ENCODE measurements at places on chromosomes 5 and 9. TPM values are rescaled to one million over a fixed set of nuclear protein-coding genes. Genes with fewer than 3 reads are reported as not detected.

GRCh38 chr5:141491323-141492167 lies 2.7 kb downstream of the PCDHGC5 start:
- no peak for DNase-seq

DNA sequence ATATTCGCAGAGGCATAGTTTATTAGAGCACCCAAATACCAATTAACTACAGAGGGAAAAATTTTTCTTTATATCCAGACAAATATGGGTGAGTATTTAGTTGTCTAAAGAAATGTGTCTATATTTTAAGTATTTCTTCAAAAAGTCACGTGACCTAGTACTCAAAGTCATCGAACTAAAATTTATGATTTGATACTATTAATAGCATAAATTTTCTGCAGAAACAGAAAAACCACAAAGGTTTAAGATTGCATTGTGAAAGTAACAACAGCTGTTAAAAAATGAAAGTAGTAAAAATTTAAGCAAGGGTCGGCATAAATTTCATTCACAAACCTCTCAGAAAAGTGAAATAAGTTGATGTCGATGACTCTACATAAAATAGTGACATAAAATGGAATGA lies 323.9 kb upstream of the RORB start:
- DNase-seq: no peak

GRCh38 chr9:116447934-116448333 lies 239.2 kb upstream of the TRIM32 start:
- peak; percentile 40 for DNase-seq

DNA sequence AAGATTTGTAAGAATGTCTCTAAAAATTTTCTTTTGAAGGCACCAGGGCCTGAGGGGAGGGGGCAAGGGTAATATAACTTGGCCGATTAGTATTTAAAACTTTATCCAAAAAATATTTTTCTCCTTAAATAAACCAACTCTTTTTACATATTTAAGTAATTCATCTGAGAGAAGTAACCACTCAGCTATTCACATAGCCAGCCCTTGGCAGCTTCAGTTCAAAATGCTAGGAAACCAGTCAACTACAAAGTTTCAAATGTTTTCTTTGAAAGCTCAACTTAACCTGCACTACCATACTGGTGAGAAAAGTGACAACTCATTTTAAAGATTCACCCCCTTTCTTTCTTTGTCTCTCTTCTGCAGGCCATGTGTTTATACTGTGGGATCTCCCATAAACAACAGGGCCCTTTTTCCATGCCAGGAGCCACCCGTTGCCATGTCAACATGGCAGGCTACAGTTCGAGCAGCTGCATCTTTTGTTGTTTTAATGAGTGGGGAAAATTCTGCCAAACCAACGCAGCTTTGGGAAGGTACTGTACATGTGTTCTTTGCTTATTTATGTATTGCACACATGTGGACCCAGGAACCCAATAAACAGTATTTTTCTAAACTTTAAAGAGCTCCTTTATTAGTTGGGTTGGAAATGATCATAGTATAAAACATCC lies 46.3 kb downstream of the AOPEP start:
- DNase-seq: peak; percentile 92

- no peak for DNase-seq
These were observed 154.5 kb downstream of the TARS1 start for GRCh38 chr5:33595303-33595702.

- no peak for DNase-seq
These were observed 8.0 kb upstream of the GSN start for GRCh38 chr9:121259935-121260334.

DNA sequence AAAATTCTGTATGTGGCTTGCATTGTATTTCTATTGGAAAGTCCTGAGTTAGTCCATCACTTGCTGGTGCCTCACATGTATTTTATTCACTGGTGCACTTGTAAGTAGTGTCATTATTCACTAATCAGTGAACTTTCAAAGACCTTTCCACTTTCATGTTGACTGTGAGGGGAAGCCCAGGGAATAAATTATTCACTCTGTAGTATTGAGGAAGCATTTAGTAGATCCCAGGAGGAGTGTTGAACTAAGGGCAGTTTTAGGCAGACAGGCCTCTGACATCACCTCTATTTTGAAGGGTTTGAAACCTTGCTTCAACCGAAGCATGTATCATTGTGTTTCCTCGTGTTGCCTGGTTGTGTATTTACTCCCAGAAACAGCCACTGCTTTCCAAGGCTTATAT lies 705.4 kb upstream of the RIOK2 start:
- no peak for DNase-seq

GRCh38 chr5:177984584-177985206 lies 11.3 kb downstream of the PROP1 start:
- DNase-seq: no peak

GRCh38 chr5:17897776-17898175 lies 263.5 kb downstream of the TAF11L14 start:
- peak; percentile 9 for DNase-seq

- DNase-seq: no peak
These were observed 29.7 kb downstream of the PWWP2A start for GRCh38 chr5:160089531-160089930.

- peak; percentile 83 for DNase-seq
These were observed 13.7 kb downstream of the GLRX start for GRCh38 chr5:95808686-95809413.

- no peak for DNase-seq
These were observed 22.3 kb downstream of the NTNG2 start for GRCh38 chr9:132184124-132184523.

DNA sequence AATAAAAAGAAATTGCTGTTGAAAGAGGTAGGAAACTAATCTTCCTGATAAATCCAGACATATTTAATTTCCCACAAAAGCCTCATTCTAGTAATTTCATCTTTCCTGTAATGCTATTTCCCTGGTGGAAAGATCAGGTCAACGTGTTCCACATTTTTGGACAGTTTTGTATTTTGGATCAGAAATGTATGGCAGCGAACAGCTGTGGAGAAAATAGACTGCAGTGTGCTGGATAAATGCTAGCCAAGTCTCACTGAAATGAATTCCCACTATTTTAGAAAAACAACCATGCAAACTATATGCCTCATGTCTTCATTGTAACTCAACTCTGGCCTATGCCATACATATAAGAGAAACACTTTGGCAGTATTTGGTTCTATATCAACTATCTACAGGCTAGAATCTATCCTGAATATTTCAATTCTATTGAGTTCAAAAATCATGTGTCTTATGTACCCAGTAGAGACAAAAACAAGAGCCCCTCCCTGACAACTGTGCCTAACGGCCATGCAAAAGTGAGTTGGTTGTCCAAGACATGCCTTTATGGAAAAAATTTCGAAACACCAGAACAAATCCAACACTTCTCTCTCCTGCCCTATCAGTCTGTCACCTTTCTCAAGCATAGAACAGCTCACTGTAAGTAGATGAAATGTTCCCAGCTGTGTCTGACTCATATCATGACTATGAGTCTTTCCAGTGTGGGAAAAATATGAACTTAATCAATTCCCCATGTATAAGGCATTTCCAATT lies 191.3 kb upstream of the NREP start:
- peak; percentile 86 for DNase-seq

DNA sequence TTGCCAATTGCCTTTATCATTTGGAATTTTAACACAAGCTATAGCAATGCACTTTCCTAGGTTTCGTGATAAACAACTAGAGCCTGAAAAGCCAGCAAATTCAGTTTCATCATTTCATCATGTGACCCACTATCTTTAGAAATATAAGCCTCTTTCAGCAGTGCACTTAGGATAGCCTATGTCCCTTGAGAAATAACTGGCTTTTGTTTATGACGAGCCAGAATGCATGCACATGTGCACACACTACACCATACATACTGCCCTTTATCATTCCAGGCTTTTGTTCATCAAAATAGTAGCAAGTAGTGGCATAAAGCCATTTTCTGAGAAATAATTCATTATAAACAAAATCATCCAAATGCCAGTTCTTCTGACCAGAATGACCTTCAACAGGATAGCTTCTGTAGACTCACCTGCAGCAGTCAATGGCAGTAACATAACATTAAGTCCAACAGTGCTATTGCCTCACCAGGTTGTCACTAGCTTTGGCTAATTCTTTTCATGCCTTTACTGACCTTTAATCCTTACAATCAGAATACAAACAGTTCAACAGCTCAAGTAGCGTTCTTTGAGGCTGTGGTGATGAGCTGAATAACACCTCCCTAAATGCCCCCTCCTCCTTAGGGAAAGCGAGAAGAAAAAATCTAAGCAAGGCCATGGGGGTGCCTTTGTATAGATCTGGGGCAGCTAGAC lies 132.3 kb upstream of the SMARCA2 start:
- no peak for DNase-seq

DNA sequence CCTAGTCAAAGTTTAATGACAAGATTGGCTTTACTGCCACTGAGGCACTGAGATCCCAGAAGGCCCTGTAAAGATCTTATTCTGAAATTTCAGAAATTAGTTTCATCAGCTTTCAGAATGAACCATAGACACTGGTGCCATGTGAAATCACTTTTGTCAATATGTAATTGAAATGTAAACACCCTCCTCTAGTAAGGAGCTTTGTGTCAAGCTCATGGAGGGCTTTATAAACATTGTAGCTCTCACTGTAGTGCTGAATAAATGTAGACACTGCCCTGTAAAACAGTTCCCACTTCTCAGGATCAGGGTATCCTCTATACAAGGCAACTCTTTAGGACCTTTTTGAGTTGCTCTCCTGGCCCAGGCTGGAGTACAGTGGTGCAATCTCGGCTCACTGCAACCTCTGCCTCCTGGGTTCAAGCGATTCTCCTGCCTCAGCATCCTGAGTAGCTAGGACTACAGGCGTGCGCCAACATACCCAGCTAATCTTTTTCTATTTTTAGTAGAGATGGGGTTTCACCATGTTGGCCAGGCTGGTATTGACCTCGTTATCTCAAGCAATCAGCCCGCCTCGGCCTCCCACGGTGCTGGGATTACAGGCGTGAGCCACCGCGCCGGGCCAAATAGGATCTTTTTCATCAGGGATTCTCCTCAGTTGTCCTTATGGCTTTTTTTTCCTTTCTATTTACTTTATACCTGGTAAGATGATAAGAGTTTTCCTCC lies 1823.9 kb upstream of the CDH9 start:
- no peak for DNase-seq

GRCh38 chr9:129235041-129235930 lies 57.2 kb upstream of the IER5L start:
- no peak for DNase-seq

- DNase-seq: no peak
These were observed 113.4 kb downstream of the PAPPA start for GRCh38 chr9:116267021-116267420.

DNA sequence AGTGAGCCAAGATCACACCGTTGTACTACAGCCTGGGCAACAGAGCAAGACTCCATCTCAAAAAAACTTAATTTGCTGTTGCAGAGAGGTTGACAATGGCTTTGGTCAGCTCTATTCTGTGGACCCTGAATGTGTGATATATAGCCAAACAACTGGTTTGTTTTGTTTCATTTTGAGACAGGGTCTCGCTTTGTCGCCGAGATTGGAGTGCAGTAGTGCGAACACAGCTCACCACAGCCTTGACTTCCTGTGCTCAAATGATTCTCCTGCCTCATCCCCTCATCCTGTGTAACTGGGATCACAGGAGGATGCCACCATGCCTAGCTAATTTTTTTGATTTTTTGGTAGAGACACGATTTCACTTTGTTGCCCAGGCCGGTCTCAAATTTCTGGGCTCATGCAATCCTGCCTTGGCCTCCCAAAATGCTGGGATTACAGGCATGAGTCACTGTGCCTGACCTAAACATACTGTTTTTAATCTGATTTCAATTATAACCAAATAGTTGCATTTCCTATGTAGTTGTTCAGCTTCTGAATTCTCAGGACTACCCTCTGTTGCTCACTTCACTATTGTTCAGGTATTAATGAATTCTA lies 9.8 kb downstream of the RNF183 start:
- DNase-seq: no peak

Gene TAF1L
- total RNA-seq: 0.21 TPM

Gene CDX1
- 0.31 TPM for total RNA-seq

Gene TTC23L
- total RNA-seq: not detected

Gene ERCC6L2
- 123 TPM for total RNA-seq

Gene ACOT12
- total RNA-seq: not detected

Gene GALT
- total RNA-seq: 27.2 TPM
